ENCODE measurements at places on chromosomes 3 and 15.

- DNase-seq = no peak
These were observed 388.2 kb upstream of the RGMA start for GRCh38 chr15:93477188-93477587.

- peak; percentile 86 for DNase-seq
These were observed at the start of gene CSK for GRCh38 chr15:74781431-74782258. CSK (plus strand) TSS chr15:74782080; CDS start chr15:74798298, 16,218 bp downstream.

- peak; percentile 85 for DNase-seq
These were observed 23.9 kb upstream of the PLSCR4 start for GRCh38 chr3:146274833-146275232.

- DNase-seq = no peak
These were observed 78.0 kb downstream of the MYO1E start for GRCh38 chr15:59294574-59295260.

DNA sequence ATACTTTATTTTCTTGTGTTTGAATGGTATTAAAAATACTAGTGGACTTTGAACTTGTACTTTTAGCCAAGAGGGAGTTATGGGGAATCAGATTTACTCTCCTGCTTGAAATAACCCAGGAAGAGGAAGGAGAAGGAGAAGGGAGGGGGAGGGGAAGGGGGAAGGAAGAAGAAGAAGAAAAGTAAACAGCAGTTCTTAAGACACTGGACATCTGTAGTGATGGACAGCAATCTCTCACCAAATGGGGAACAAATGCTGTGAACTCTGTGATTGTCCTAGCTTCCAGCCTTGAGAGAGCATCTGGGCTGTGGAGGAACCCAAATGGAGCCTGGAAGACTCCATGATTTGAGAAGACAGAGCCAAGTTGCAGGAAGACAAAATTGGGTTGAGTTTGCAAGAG, 52.0 kb downstream of the VPS8 start:
- no peak for DNase-seq

GRCh38 chr3:37029516-37030163, 36.3 kb downstream of the MLH1 start:
- DNase-seq = no peak

GRCh38 chr3:188326968-188327367, 173.0 kb downstream of the LPP start:
- no peak for DNase-seq

- DNase-seq = no peak
These were observed 30.5 kb downstream of the CACNA2D2 start for GRCh38 chr3:50472958-50473357.
